ENCODE measurements at places on chromosomes 2 and 18. TPM values are rescaled to one million over a fixed set of nuclear protein-coding genes. Genes with fewer than 3 reads are reported as not detected.
A peak's percentile ranks its signal among the peaks of the same experiment; 100 is the strongest.

DNA sequence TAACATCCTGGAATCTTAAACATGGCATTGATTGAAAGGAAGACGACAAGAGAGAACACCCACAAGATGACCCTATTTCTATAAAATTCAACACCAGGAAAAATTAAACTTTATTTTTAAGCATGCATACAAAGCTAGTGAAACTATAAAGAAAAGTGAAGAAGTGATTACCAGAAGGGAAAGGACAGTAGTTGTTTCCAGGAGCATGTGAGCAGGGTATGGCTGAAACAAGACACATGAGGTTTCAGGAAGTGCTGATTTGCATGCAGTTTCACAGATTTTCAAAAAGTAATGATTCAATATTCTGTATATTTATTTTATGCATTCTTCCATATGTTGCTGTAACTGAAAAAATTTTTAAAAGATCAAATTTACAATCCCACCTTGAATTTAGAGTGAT lies 24.6 kb upstream of the DAW1 start:
- DNase-seq = no peak

- no peak for DNase-seq
These were observed 192.3 kb upstream of the NT5C1B start for GRCh38 chr2:18781541-18782280.

DNA sequence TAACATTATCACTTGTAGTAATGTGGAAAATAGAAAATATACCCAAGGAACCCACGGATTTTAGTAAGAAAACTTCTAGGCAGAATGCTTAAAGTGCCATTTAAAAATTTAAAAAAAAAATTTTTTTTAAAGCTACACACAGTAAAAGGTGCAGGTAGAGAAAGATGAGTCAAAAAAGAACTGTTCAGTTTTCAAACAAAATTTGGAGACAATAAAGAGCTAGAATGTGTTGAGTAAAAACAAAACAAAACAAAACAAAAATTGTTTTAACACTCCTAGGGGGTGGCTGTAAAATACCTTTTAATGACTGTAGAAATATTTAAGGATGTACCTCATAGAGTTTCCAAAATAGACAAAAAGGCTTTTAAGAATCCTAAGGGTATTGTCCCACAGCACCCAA lies 212.0 kb downstream of the TGIF1 start:
- no peak for DNase-seq

GRCh38 chr2:58476556-58476955 lies 235.4 kb upstream of the FANCL start:
- DNase-seq = no peak

GRCh38 chr2:41026613-41027012 lies 574.7 kb upstream of the SLC8A1 start:
- no peak for DNase-seq

GRCh38 chr2:117536139-117536538 lies 278.4 kb upstream of the DDX18 start:
- DNase-seq = peak; percentile 47

DNA sequence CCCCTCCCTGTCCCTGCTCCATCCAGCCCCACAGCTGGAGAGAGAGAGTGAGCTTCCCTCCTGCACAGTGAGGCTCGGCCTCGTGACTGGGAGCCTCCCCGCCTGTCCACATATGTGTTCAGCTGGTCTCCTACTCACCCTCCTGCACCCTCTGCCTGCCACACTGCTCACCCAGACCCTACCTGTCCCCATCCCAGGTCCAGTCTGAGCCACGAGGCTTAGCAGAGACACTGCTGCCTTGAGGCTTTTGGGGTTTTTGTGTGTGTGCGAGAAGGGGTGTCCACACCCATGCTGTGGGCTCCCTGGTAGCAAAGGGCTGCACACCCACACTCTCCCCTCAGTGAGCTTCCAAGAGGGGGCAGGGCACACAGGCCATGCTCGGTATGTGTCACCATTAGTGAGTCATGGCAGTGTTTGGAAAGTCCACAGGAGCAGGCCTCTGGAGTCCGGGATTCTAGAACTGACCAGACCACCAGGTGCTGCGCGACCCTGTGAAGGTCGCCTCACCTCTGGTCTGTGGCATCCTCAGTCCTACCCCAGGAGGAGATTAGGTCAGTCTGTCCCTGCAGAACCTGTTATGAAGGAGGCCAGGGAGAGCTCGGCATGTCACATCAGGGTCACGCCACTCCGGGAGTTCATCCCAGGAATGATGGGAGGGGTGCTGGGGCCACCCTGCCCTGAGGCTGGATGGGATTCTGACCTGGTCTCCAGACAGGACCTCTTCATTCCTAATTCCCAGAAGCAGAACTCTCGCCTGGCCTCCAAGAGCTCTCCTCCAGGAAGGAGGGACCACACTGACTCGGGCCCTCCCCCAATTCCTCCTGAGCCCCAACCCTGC lies 39.9 kb upstream of the SMAD7 start:
- peak; percentile 75 for DNase-seq

DNA sequence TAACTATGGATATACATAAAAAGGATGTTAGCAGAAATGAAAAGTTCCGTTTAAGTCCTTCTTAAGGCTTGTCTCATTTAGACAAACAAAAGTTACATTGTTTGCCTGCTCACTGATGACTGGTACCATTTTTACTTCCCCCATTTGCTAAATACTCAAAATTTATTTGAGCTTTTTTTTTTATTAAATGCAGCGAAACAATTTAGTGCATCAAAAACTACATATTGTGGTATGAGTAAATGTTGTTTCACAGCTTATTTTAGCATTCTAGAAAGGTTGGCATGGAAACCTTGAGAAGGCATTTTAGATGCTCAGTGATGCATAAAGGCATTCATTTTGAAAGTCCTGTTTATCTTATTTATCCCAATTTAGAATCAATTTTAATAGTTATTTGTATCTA lies 100.0 kb downstream of the MAP2 start:
- DNase-seq = no peak

DNA sequence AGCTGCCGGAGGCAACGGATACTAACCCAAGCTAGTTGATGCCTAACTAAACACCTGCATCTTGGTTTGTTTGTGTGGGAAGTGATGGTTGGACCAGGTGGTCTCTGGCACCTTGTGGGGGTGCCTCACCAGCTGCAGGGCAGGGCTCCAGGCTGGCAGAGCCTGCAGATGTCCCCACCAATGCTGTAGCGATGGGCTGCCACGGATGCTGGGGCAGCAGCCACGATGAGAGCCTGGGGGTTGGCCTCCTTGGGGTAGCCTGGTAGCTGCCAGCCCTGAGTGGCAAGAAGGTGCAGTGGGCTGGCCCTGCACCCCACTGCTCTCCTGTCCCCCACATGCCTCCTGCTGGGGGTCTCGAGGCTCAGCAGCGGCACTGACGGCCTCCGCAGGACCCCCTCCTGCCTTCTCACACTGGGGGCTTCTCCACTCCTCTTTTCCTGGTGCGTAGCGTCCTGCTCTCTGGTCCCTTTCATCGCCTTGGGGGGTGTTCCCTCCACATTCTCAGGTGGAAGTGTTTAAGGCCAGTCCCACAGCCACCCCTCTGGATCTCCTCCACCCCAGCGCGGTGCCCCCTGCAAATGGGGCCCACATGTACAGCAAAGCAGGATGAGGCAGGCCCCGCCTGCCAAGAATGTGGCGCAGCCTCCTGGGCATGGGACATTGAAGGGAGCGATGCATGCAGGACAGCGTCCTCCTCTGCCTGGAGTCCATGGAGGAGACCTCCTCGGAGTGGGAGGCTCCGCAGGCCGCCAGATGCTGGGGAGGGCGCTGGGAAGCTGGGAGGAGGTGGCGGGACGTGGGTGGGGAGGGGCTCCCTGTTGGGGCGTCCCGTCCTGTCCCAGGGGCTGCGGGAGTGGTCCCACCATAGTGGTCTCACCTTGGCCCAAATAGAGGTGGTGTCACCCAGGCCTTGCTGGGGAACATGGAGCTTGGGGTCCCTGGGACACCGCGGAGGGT lies 173.1 kb downstream of the ASB1 start:
- no peak for DNase-seq

The DNER gene
- 0.37 TPM for total RNA-seq

The UPP2 gene
- 0.52 TPM for total RNA-seq

The CHST9 gene
- total RNA-seq = 32.7 TPM

The TNS1 gene
- 27.6 TPM for total RNA-seq
